Anterior cingulate cortex (tissue), 58 donors: ENCODE measurements at places on chromosomes 5 and 9.

- no peak for DNase-seq
Measured at GRCh38 chr5:131528682-131529081, 106.3 kb downstream of the RAPGEF6 start.

DNA sequence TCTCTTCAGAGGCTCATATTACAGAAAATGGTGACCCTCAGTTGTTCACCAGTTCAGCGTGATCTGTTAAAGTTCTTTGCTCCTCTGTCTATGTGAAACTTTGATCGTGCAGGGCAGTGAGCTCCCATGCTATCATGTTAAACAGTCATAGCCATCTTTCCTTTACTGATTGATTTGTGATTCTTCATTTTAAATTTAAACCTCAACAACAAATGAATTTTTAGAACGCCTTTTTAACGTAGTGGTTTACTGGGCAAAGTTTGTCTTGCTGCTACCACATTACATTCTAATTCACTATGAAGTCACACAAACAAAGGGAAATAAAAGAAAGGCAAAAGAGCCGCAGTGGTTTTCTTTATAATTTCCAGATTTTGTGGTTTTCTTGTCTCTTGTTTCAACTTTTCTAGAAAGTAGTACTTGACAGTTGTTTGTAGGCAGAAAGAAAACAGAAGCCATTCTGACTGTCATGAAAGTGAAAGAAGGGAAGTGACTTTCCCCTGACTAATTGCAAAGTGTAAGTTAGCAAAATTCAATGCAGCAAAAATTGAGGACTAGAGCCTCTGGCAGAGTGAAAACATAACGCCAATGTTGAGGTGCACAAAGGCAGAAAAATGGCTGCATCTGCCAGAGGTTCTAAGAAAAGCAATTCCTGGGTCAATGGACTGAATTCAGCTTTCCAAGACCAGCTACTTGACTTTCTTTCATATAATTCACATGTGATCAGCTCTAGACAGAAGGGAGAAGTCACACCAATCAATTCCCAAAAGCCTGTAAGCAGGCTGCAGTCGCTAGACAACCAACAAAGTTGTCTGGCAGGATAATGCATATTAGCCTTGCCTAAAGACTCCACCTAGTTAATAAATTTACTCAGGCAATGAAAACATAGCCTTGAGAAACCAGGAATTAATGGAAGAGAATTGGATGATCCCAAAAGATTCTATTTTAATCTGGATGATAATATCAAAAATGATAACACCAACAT, 7.1 kb upstream of the IFNA6 start:
- DNase-seq, result no peak

DNA sequence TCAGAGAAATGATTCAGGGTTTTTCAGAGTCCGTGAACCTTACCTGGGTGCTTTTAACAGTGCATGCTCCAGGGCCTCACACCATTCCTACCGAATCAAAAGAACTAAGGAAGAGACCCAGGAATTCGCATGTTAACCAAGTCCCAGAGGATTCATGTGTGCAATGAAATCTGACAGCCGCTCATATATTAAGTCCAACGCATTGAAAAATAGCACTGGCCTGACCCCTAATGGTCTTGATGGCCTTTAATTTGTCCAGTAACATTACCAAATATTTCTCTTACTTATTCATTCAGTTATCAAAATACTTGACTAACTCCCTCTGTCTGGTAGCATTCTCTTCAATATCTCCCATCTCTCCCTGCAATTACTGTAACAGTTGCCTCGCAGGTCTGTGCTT, 55.0 kb upstream of the MARCHF11 start:
- no peak for DNase-seq

GRCh38 chr5:139696894-139697658, 48.9 kb downstream of the CXXC5 start:
- peak; percentile 65 for DNase-seq

- peak; percentile 18 for DNase-seq
Measured at GRCh38 chr5:179166886-179167841, 107.0 kb downstream of the ZNF354C start.

GRCh38 chr9:90078988-90079421, 474.2 kb downstream of the GADD45G start:
- no peak for DNase-seq

DNA sequence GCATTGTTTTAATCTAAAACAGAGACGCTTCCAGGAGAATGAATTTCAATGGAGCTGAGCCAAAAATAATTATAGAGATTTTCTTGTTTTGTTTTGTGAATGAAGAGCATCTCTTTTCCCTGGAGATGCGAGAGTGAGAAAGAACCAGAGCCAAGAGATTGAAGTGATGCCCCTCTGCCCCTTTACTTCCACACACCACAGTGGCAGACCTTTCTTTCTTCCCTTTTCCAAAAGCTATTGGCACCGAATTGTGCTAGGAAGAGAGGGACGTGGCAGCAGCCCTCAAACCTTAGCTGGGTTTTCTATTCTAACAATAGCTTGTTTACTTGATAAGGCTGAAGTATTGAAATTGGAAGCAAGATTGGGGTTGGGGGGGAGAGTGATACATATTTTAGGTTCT, 133.0 kb upstream of the TMEM161B start:
- DNase-seq, result no peak

DNA sequence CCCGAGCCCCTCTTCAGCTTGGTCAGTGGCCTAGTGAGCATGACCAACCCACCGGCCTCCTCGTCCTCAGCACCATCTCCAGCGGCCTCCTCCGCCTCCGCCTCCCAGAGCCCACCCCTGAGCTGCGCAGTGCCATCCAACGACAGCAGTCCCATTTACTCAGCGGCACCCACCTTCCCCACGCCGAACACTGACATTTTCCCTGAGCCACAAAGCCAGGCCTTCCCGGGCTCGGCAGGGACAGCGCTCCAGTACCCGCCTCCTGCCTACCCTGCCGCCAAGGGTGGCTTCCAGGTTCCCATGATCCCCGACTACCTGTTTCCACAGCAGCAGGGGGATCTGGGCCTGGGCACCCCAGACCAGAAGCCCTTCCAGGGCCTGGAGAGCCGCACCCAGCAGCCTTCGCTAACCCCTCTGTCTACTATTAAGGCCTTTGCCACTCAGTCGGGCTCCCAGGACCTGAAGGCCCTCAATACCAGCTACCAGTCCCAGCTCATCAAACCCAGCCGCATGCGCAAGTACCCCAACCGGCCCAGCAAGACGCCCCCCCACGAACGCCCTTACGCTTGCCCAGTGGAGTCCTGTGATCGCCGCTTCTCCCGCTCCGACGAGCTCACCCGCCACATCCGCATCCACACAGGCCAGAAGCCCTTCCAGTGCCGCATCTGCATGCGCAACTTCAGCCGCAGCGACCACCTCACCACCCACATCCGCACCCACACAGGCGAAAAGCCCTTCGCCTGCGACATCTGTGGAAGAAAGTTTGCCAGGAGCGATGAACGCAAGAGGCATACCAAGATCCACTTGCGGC, 1.8 kb downstream of the EGR1 start:
- DNase-seq, result no peak

DNA sequence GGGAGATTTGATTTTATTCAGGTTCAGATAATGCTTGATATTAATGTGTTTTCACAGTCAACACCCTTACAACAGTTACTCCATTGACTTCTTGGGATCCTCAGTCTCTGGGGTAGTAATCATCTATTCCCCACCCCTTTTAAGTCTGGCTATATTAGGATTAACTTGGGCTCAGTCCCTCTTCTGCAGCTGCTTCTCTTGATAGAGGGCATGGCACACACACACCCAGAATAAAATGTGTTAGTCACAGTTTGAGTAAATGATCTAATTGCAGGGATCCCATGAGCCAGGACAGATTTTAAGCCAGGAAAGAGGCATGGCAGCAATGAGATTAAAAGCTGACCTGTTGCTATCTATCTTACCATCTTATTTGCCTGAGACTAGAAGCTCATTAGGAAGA, 53.7 kb upstream of the VLDLR start:
- no peak for DNase-seq
